CD4-positive, alpha-beta T cell treated with Interleukin-21 for 1 hour (primary cell): ENCODE measurements at places on chromosomes 7 and 10.

- DNase-seq = no peak
Observed at GRCh38 chr7:47914717-47915615, 33.3 kb downstream of the PKD1L1 start.

DNA sequence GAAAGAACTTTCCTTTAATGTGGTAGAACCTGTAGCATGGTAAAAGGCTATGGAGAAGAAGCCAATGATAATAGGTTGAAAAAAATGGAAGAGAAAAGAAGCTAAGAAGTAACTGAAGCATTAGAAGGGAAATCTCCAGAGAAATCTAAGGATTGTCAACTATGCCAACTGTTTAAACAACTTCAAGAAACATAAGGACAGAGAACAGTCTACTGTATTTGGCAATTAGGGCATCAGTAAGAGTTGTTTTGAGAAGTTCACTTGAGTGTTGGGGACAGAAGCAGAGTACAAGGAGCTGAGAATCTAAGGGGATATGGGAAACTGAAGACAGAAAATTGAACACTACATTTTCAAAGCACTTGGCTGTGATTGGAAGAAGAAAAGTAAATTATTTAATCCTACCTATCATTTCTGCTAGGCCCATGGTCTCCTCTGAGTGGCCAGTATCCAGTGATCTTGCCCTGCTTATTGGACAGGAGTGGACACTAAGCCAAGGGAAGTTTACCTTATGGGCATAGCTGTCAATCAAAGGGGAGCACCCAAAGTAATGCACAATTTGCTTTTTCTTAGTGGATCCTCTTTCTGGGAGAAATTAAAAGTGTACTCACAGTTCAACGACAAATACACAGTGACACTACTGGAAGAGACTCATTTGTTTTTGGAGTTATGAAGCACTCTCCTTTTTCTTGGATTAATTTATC lies 56.4 kb upstream of the CCDC71L start:
- no peak for DNase-seq

DNA sequence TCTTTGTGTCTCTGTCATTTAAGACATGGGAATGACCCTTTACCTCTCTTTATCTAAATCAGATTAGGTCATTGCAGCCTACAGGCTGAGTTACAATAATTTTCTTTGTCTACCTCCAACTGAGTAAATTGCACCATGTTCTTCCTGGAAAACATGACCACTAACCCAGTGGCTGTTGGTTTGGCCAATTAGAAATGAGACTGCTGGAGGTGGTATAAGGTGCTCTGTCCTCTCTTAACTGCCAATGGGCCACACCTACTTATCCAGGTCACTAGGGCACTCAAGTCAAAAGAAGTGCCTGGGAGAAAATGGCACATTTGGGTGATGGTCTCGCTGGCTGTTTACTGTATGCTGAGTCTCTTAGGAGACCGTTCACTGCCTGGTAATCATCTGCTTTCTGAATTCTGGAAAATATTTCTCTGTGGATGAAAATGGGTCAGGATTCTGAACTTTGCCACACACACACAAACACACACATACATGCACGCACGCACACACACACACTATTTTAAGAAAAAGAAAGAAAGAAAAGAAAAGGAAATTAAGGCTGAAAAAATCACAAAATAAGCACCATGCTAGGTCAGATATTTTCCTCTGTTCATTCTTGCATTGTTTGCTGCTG lies 16.4 kb downstream of the STAMBPL1 start:
- DNase-seq = no peak

DNA sequence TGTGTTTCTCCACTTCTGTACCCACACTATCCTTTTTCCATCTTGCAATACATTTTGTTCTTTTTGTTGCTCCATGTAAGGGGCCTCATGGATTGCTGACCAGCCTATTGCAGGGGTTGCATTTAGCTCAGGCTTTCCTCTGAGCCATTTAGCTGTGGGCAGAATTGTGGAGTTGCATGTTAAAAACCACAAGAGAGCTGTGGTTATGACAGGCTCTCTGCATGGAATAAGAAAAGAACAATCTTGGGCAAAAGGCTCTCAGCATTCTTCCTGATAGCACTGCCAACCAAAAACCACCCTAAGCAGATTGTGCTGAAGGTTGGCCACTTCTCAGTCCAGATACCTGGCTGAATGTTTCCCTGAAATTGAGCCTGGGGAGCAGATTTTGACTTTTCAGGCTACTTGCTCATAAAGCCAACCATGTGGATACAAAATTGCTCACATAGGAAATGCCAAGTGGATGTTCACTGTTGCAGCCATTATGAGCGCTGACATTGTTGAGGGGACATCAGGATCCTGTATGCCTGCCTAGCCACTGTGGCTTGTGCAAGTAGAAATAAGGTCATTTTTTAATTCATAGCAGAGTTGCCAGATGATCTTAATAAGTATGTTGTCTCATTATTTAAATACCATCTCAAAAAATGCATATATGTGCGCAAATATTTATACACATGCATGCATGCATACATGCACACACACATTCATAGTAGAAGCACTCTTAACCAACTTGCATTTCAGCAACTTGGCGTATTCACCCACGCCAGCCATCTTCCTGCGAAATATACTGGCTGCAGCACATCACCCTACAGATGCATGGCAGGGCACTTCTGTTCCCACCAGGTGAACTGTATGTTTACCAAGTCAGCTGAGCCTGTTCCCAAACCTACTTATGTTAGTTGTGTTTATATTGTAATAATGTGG lies 695.4 kb downstream of the LRMDA start:
- DNase-seq = no peak

GRCh38 chr10:67697724-67698131 lies 1.7 kb upstream of the CTNNA3 start:
- DNase-seq = peak; percentile 66

DNA sequence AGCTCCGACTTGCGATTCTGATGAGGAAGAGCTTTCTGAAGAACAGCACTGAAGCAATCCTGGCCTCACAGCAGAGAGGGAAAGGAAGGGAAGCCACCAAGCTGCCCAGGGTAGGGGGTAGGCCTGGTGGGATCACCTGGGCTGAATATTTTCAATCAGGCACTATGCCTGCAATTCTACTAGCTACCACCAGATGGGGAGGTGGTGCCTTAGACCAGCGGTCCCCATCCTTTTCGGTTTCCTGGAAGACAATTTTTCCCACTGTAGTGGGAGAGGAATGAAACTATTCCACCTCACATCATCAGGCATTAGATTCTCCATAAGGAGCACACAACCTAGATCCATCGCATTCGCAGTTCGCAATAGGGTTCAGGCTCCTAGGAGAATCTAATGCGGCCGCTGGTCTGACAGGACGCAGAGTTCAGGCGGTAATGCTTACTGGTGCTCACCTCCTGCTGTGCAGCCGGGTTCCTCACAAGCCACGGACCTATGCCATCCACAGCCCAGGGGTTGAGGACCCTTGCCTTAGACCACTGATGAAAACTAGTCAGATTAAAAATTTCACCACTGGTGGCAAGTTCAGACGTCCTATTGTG lies 2.7 kb downstream of the LRRC20 start:
- no peak for DNase-seq

GRCh38 chr10:60098677-60099601 lies 192.6 kb upstream of the CCDC6 start:
- no peak for DNase-seq

DNA sequence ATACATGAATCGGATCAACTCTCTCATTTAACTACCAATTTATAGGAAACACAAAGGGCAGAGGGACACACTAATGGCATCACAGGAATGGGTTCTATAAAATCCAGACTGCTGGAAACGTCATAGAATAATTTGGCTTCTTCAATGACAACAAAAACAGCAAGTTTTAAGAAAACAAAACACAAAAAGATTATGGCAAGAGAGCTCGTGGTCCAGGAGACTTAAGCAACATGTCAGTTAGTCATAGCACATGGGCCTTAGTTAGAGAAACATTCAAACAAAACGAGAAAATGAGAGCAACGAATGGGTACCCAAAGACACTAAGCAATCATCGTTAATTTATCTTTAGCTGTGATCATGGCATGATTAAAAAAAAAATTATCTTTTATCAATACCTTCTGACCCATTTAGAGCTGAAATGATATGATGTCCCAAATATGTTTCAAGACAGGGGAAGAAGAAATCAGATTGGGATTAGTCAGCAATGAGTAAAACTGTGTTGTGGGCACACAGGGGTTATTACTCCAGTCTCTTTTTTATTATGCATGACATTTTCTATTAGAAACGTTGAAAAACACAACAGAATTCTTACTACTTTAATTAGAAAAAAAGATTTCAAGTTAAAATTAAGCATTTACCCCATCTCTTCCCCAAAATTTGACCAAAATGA lies 28.3 kb downstream of the NCAPG2 start:
- no peak for DNase-seq
